ENCODE measurements at places on chromosomes 5 and 9.

- DNase-seq = no peak
These were observed 109.1 kb upstream of the PTGER4 start for GRCh38 chr5:40570408-40571129.

DNA sequence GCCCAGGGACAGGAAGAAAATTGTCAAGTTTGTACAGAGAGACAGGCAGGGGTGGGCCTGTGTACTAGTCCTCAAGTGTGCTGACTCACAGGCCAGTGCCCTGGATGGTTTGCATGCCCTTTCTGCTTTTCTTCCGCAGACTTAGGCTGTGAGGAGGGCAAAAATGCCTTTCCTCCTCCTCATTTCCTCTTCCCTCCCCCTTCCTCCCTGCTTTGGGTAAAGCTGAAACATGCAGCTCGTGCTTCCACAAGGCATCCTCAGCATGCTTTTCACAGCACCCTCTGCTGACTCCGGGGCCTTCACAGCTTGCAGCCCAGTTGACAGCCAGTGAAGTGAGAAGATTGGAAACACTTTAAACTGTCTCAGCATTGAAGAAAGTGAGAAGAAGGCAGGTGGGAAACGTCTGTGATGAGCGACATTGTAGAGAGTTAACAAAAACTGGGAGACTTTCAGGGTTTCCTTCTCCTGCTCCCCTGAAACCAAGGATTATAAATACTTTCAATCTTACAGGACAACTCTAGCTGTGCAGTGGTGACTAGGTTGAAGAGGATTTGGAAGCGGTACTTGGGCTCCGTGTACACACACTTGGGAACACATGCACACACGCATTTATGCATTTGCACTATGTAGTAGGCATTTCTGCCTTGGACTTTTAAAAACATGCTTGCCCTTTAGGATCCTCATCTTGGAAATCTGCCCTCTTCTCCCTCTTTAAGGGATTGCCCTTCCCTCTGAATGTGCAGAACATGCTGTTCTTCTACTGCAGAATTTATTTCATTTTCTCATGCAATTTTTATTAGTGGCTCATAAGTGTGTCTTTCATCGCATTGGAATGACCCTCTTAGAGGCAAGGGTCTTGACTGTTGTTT lies 138.8 kb downstream of the GRIA1 start:
- peak; percentile 3 for DNase-seq

GRCh38 chr5:100479079-100479688 lies 56.0 kb upstream of the FAM174A start:
- no peak for DNase-seq

DNA sequence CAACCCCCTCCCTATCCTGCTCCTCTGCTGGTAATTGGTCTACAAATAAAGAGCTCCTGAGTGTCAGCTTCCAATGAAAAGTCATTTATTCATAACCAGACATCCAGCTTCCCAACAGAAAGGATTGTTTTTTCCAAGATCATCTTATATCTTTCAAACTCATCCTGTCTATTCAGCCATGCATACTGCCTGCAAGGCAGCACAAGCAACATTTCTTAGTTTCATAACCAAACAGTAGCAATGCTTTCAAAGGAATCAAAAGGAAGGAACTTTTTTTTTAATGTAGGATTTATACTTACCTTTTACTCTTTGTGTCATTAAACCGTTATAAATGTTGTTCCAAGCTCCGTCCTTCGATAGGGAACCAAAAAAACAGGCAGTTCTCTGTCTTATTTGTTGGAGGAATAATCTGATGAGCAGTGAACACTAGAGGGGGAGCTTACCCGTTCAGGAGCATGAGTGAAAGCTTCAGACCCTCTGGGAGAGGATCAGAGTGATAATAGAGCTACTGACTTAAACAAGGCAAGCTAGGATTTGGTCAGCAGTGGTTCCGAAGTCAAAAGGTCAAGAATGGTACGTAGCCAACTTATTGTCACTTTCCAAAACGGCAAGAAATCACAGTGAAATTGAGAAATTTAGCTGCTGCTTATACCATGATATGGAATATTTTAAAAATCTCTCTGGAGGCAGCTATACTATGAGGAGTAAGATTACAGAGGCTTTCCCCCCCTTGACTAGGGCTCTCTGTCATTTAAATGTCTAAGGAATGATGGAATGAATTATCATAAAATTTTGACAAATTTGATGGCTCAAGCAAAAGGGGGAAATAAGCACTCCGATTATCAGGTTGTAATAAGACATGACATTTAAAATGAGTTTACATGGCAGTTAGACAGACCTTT lies 892.9 kb downstream of the NR2F1-AS1 start:
- no peak for DNase-seq

DNA sequence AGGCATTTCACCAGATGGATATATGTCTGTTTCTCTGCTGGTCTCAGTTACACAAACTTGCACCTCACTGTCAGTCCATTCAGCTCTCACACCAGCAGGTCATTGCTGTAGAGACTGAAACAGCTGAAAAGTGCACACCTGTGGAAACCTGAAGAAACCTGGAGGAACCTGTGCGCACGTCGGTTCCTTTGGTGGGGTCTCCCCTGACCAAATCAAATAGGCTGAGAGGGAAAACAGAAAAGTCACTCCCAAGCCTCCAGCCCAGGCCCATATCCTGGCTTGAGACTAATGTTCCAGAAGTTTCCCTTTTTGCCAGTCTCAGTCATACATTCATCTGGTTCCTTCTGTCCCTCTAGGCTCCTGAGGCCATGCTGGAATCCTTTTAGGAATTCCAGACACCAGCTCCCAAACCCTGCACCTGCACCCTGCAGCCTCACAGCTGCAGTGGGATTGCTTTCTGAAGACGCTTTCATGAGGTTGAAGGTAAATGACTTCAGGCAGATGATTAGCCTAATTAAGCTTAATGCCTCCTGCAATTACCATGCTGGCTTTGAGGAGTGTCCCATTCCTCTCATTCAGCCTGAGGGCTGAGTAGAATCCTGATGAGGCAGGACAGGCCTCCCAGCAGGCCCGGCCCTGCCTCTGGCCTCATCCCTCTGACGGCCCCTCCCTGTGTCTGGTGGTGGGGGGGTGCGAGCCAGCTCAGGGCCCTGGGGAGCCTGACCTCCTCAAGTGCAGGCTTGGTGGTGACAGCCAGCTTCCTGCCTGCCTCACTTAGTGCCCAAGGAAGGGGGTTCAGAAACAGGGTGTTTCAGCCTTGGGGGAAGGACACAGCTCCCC lies 24.3 kb upstream of the CXCL14 start:
- DNase-seq = no peak

DNA sequence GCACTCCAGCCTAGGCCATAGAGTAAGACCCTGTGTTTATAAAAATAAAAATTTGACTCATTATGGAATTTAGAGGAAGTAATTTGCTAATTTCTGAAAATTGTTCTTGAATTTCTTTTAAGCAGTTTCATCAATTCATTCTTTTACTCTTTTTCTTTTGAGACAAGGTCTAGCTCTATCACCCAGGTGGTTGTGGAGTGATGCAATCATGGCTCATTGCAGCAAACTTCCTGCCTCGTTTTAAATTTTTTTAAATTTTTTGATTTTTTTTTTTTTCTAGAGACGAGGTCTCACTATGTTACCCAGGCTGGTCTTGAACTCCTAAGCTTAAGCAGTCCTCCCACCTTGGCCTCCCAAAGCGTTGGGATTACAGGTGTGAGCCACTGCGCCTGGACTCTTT lies 3.1 kb upstream of the CAMLG start:
- no peak for DNase-seq

- DNase-seq = no peak
These were observed 326.1 kb downstream of the NSG2 start for GRCh38 chr5:174371600-174372094.

GRCh38 chr9:31137176-31138160 lies 1247.0 kb upstream of the ACO1 start:
- DNase-seq = no peak

- no peak for DNase-seq
These were observed 176.8 kb downstream of the ISOC1 start for GRCh38 chr5:129271308-129271707.

GRCh38 chr9:15572200-15572770 lies 19.4 kb downstream of the CCDC171 start:
- no peak for DNase-seq

DNA sequence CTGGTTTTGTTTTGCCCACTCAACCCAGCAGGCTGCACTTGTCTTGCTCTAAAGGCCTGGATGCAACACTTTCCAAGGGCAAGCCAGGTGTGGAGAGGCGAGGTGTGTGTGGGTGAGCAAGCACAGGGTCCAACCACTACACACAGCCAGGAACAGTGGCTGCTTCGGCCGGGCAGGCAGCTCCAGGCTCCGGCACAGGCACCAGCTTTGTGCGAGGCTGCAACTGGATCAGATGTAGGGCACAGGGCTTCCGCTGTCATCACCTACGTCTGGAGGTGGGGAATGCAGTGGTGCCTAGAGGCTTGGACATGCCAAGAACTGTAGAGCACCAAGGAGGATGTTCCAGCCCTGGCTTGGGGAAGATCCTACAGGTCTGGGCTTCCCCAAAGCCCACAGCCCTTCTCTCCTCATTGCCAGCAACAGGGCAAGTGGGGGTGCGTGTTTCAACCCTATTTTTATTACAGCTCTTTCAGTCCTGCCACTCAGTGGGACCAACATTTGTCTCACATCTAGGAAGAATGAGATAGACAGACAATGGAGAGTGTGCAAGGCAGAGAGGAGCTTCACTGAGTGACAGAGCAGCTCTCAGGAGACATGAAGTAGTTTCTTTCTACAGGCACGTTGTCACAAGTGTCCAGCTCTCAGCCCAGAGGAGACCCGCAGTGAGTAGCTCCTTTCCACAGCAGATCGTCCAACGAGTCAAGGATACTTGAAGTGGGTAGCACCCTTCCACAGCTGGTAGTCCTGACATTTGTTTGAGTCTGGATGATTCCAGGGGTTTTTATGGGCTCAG lies 622.2 kb downstream of the CDH9 start:
- no peak for DNase-seq

DNA sequence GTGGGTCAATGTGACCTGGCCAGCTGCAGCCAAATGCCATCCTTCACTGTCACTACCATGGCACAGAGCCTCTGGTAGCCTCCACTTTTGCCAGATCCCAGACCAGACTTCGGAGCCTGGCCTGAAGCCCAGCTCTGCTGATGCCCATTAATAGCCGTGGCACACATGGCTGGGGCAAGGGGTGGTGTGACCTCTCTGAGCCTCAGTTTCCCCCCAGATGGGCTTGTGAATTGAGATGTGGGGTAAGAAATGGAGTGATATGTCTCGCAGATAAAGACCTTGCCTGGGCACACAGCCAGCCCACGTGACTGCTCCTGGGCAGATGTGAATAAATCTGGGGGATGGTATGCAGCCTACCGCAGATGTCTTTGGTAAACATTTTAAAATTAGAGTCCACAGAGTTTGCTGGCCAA lies 13.9 kb downstream of the SUSD3 start:
- peak; percentile 63 for DNase-seq

- no peak for DNase-seq
These were observed 53.7 kb downstream of the TGFBR1 start for GRCh38 chr9:99158629-99159028.

DNA sequence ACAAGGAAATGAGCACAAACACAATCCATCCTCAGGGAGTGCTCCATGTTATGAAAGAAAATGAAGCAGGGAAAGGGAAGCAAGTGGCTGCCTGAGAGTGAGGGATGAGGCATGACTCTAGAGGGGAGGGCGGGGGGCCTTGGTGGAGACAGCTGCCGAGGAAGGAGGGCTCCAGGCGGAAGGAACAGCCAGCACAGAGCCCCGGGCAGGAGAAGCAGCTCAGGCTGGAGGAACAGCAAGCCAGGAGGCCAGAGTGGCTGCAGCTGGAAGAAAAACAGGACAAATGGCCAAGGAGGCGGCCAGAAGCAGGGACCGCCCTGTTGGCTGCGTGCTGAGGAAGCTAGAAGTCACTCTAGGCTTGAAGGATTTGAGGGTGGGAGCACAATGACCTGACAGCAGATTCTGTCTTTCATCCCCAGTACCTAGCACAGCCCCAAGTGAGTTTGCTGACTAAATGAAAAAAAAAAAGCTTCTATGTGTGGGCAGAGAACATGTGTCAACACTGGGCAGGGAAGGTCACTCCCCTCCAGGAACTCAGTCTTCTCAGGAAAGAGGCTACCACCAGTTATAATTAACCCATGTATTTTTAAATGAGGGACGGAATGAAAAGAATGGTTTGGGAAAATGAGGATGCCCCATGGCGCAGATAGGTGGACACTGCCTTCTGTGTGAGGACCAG lies 142.8 kb downstream of the DCP2 start:
- DNase-seq = peak; percentile 36

DNA sequence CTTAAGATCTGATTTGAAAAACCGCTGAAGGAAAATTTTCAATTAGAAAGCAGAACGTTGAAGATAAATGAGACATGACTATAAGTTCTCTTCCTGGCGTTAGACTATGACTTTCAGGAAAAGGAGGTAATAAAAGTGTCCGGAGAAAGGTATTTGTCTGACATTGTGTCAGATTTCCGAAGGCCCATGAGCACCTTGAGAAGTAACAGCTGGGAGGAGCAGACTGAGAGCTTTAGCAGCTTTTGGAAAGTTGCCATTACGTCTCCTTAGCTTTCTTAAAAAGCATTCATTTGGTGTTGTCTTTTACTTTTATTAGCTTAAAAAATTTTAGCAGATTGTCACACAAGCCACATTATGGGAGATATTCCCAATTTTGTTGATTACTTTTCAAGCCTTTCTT lies 363.5 kb downstream of the NDUFS4 start:
- no peak for DNase-seq

All from left colon (tissue), 2 donors.